ENCODE measurements at places on chromosomes 7 and 10.

DNA sequence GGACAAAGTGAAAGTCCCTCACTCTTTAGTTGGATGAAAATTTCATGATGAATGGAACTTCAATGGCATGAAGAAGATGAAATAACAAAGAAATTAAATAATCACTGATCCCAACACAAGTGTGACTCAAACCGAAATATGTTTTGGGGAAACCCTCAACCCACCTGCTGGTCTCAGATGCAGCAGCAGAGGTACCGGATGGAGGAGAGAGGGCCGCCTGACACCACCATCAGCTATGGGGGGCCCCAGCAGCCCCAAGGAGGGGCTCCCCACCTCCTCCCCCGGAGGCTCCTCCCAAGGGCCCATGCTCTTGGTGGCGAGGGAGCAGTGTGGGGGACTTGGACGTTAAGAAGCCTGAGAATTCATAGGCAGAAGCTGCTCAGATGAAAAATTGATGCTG, 137.2 kb upstream of the ADARB2 start:
- H3K4me1 ChIP-seq = no peaks in the 10 kb centered on the region
- no peak overlapping the region for H3K27ac ChIP-seq
- H3K4me3 ChIP-seq = no peak overlapping the region

- no peak overlapping the region for H3K4me3 ChIP-seq
- H3K27ac ChIP-seq = no peak overlapping the region
- no peaks in the 10 kb centered on the region for H3K27me3 ChIP-seq
- H3K36me3 ChIP-seq = no peaks in the 10 kb centered on the region
- no peaks in the 10 kb centered on the region for H3K4me1 ChIP-seq
These were observed 117.9 kb downstream of the TEX36 start for GRCh38 chr10:125565046-125565445.

- no peak overlapping the region for H3K4me3 ChIP-seq
- no peaks in the 10 kb centered on the region for H3K36me3 ChIP-seq
- H3K4me1 ChIP-seq = no peaks in the 10 kb centered on the region
- H3K27ac ChIP-seq = no peak overlapping the region
- no peaks in the 10 kb centered on the region for H3K27me3 ChIP-seq
These were observed 106.4 kb upstream of the CARD11 start for GRCh38 chr7:3150027-3150426.

- DNase-seq = no peak
- peaks cover 6% of the 10 kb centered on the region for H3K27me3 ChIP-seq
- no peaks in the 10 kb centered on the region for H3K4me1 ChIP-seq
- H3K27ac ChIP-seq = no peak overlapping the region
- no peaks in the 10 kb centered on the region for H3K36me3 ChIP-seq
- no peak overlapping the region for H3K4me3 ChIP-seq
These were observed 69.0 kb upstream of the SAMD8 start for GRCh38 chr10:75042292-75042974.

DNA sequence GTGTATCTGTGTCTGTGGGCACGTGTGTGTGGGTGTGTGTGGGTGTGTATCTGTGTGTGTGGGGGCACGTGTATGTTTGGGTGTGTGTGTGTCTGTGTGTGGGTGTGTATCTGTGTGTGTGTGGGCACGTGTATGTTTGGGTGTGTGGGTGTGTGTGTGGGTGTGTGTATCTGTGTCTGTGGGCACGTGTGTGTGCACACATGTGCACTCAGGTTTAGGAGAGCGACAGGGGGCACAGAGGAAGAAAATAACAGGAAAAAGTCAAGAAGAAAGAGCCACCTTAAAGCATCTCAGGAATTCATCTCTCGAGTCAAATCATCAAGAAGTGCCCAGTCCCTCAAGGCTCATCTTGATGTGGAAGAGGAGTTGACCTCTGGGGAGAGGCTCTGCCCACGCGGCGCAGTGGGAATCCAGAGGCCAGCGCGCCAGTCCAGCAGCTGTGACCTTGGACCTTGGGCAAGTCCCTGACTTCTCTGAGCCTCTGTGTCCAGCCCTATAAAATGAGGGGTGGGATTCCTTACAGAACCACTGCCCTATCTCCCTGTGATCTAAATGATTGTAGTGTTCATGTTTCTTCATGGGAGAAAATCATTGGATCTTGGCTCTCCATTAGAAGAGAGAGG, 147.8 kb downstream of the RGS10 start:
- no peak overlapping the region for H3K4me3 ChIP-seq
- no peaks in the 10 kb centered on the region for H3K36me3 ChIP-seq
- no peak overlapping the region for H3K27ac ChIP-seq
- DNase-seq = no peak

Measured in neural progenitor cell (in vitro differentiated cells).